SHP77 (cell line): ENCODE measurements at places on chromosomes 2 and 18.

DNA sequence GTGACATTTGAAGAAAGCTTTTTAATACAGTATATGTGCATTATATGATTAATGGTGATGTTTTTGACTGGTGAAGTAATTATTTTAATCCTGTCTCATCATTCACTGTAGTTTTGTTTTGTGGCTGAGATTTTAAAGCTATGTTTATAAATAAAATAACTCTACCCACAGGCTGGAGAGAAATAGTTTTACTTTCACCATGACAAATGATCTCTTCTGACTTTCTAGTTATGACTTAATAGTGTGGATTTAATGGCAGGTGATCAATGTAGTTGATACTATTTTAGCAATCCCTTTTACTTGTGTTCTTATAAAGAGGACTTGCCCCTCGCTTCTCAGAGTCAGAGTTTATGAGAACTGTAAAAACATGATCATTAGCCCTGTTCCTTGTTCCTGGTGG lies 289.5 kb upstream of the SIX3 start:
- no peak for DNase-seq

DNA sequence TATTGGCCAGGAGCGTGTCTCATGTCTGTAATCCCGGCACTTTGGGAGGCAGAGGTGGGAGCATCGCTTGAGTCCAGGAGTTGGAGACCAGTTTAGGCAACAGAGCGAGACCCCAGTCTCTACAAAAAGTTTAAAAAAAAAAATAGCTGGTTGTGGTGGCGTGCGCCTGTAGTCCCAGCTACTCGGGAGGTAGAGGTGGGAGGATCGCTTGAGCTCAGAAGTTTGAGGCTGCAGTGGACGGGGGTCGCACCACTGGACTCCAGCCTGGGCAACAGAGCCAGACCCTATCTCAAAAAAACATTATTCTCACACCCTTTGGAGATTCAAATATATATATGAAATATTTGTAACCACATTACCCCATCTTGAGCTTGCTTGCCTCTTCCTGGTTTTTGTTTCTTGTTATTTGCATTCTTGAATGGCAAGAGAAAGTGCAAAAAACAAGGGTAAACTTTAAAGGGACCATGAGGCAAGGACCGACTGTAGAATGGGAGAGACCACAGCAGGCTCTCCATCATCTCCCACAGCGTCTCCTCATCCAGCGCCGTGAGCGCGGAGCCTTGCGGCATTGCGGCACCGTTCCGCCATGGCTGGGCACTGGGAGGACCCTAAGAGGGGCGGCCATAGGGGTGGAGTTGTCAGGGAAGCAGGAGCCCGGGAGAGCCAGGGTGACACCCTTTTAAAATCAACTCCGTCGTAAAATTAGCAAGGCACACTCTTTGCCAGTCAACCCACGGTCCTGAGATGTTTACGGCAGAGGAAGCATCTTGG lies 1.4 kb downstream of the ELP2 start:
- no peak for DNase-seq

DNA sequence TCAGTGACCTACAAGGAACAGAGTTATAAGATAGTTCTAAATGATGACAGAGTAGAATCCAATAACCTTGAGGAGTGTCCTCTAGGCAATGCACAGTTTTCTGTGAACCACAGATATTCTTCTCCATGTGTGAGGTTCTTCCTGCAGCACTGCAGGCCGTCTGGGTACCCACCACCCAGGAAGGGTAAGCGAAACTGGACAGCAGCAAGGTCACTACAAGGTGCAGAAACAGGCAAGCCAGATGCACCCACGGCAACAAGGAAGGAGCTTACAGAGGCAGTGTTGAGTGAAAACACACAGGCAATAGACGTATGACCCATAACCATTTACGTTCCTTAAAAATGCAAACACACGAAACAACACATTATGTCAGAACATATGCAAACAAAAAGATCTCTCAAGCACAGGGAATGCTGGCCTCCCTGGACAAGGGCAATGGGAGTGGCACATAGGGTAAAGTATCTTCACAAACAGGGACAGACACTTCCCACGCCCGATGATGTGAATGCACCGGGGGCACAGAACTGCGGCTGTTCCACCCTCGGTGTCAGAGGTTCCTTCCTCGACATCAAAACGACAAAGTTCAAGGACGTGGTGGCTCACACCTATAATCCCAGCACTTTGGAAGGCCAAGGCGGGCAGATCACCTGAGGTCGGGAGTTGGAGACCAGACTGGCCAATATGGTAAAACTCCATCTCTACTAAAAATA lies 84.1 kb downstream of the NDUFA10 start:
- no peak for DNase-seq

GRCh38 chr2:215442401-215442787 lies 6.5 kb upstream of the FN1 start:
- DNase-seq, result no peak

DNA sequence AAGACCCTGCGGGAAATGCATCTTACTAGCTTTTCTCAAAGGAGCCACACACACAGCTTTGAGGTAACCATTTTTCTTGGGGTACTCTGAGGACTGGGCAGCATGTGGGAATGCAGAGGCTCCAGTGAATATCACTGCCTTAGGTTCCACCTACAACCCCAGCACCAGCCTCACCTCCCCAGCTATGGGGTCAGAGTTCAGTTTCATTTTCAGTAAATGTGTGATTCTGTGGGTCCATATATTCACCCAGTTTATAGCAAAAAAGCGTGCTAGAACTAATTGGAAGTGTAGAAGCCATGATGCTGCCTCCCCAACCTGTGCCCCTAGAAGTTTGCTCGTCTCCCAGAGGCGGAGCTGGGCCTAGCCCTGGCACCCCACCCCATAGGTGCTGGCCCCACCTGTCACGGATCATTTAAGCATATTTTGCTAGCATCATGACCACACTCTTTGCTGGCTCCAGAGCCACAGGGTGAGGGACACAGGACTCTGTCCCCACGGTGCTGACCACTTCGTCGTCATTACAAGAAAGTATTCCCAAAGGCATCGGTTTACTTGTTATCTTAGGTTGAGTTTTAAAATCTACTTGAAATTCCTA lies 57.7 kb downstream of the SH3RF3 start:
- no peak for DNase-seq
